ENCODE measurements at places on chromosomes 3 and 15.

- peak; percentile 73 for DNase-seq
Observed at GRCh38 chr3:171383206-171384018, 76.8 kb downstream of the TNIK start.

DNA sequence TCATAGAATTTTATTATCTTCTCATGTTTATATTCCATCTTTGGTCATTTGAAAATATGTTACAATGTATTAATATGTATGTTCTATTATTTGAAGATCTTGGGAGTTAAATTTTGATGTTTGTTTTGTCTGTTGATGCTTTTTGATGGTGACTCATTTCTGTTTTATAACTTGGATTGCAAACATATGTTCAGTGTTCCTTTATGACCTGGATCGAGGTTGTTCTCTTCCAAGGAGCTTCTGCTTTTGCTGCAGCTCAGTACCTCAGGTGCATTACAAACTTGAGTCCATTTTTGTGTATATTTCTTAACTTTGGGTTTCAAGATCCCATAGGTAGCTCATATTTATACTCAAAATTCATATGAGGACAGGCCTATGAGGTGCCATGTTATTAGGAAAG is 37.1 kb downstream of the ESYT3 start:
- DNase-seq: no peak

DNA sequence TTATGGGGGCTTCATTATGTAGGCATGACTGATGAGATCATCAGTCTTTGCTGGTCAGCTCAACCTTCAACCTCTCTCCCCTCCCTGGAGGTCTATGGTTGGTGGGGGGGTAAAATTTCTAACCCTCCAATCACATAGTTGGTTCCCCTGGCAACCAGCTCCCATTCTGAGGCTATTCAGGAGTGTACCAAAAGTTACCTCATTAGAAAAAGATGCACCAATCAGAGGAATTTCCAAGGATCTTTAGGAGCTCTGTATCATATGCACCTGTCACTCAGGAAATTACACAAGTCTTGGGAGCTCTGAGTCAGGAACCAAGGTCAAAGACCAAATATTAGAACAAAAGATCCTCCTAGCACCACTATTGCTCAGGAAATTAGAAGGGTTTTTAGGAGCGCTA is 21.4 kb upstream of the LEO1 start:
- no peak for DNase-seq

DNA sequence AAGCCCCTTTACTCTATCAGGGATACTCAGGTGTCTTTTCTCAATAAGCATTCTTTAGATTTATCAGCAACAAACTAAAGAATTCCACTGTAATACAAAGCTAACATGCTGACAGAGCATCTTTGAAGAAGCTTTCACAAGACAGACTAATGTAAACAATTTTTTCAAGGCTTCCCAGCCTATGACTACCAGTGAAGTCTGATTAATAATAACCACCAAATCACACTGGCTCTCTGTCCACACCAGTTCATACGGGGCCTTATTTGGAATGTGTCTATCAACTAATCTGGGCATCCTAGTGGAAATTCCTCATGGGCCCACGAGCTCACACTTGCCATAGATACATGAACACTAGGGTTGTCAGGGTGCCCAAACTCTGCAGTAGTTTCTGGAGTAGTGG is 84.5 kb downstream of the EFL1 start:
- no peak for DNase-seq

DNA sequence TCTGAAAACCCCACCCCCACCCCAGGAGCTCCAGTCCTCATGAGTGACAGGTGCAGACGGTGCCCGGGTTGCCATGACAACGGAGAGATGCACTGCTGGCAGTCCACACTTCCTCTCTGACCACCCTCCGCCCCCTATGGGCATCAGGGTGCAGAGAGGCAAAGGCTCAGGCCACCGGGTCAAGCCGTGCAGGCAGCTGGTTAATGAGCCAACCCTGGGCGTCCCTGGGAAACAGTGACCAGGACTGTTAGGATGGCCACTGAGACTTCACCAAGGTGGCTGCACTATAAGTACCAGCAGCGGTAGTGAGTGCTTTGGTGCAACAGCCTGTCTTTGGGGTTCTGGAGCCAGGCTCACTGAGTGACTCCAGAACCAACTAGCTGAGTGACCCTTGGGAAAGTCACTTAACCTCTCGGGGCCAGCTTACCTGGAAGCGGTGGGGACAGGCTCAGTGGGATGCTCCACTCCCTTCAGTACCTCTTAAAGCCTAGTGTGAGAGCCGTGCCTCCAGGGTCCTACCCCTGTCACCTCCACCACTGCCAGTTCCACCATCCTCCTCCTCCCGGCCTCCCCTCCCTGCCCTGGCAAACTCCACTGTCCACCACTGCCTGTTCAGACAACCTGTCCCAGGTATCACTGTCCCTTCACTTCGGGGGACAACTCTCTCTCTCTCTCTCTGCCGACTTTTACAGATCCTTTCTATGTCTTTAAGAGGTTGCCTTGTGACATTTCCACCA is 121.0 kb upstream of the PRR20G start:
- no peak for DNase-seq

DNA sequence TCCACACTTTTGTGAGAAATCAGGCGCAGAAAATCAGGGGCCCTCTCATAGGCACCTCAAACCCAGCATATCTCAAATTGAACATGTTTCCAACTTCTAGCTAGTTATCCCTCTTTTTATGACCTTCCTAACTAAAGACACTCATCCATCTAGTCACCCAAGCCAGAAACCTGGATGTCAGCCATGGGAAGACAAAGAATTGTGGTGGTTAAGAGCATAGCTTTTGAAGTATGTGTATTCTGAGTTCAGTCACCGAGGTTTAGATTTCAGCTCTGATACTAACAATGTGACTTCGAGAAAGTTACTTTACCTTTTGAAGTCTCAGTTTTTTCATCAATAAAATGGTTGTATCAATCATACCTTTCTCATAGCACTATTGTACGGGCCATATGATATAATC is 495.5 kb downstream of the NLGN1 start:
- no peak for DNase-seq

- DNase-seq: no peak
Observed at GRCh38 chr15:80588801-80589200, 106.3 kb upstream of the ABHD17C start.

DNA sequence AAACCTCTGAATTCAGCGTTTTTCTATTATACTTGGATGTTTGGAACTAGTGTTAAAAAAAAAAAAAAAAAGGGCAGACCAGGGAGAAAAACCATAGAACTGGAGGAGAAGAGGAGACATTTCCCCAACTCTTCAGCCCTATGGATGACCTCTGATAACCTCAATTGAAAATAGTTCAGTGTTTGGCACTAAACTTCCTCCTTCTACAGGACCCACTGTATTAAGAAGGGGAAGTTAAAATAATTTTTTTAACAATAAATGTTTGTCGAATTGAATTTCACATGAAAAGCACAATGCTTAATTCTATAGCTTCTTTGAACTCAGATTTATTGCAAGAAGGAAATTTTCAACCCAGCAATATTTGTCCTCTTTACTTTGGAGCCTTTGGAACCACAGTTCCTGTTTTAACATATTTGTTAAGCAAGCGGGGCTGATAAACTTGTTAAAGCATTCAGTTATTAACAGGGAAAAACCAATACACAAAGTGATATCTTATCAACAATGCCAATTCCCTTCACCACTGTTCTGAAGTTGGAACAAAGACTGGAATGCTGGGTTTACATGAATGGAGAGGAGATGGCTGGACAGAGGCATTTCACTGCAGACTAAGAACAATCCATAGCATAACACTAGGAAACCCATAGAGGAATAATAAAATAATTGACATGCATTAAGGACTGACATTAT is 3.1 kb upstream of the A4GNT start:
- DNase-seq: no peak

- DNase-seq: no peak
Observed at GRCh38 chr3:61595826-61596225, 34.5 kb downstream of the PTPRG start.

GRCh38 chr3:125186800-125187598 is 25.5 kb downstream of the SLC12A8 start:
- no peak for DNase-seq

- DNase-seq: no peak
Observed at GRCh38 chr3:132268956-132269355, 48.3 kb upstream of the ACP3 start.

DNA sequence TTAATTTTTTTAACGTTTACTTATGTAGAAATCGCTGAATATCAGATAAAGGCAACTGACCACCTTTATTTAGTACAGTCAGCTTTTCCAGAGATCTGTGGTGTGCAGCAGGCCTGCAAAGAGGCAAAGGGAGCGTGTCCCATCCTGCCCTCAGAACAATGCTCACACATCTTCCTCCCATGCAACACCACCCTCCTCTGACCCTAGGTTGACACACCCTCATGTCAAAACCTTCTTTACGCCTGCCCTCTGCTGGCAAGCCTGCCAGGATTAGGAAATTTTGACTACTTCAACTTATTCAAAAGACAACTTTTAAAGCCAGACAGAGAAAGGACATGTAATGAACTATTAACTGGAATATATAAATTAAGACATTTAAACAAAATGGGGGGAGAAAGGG is 513.7 kb downstream of the FOXP1 start:
- DNase-seq: peak; percentile 76

GRCh38 chr3:138962854-138963560 is 16.0 kb downstream of the FOXL2NB start:
- no peak for DNase-seq

- no peak for DNase-seq
Observed at GRCh38 chr15:72047020-72047419, 70.9 kb downstream of the MYO9A start.

DNA sequence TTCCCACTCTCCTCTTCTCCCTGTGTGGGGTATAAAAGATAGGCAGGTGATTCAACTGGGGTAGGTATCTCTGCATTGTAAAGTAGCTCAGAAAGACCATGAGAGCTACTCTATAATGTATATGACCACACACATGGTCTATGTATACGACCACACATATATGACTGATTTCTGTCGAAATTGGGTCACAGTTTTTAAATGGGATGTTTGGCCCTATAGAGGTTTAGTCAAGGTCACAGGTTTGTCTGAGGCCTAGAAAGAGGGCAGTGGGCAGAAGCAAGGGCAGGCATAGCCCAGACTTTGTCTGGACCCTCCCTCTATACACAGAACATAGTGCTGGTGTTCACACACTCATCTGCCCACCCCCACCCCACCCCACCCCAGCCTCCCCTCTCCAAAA is 4.4 kb downstream of the LAMP3 start:
- no peak for DNase-seq

DNA sequence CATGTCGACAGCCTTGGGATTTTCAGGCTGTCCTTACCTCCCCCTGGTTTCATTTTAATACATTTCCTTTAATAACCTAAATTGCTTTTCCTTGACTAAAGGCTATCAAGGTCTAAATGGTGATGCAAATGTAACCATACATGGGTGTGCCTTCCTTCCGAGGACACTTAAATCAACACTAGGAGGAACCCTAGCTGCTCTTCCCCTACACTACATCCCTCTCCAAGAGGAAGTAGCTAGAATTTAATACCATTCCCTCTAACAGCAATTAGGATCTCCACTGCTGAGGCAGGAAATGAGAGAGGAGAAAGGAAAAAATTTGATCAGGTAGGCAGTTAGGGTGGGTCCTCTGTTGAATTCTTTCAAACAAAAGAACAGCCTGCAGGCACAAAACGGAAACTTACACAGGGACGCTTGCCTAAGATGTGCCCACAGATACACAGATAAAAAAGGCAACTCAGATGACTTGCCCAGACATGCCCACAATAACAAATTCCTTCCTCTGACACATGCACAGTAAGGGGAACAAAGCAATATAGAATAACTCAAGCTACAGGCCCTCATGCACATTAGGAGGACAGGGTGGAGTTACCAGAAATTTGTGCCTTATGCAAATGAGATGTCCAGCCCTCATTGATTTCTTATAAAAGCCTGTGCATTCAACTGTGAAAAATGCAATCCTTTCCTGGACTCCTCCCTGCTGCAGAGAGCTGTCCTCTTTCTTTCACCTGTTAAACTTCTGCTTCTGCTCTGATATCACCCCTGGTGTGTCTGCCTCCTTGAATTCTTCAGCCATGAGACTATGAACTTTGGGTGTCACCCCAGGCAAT is 1024.4 kb upstream of the CADM2 start:
- DNase-seq: no peak

DNA sequence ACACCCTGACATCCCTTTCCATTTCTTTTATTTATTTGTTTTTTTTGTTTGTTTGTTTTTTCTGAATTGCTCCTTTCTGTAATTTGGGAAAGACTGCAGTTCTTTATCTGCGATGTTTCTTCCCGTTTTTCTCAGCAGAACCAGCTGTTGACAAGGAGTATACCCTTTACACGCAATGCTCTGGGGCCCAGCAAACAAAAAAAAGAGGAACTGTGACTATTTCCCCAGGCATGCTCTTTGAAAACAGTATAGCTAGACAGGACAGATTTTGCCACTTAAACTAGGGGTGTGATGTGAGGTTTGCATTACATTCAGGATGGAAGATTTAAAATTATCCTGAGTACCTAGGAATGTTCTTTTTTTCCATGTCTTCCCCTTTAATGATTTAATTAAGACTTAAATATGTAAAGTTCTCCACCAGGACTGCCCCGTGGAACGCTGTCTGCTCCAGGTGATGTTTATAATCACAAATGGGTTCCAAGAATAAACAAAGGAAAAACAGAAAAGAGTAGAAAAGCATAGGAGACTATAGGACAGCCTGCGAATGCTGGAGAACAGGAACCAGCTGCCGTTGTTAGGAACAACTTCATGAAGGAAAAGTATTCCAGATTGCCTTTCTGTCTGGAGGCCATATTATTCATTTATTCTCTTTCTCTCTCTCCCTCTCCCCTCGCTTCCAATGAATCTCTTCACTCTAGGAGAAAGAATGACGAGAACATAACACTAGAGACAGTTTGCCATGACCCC is 43.3 kb downstream of the TGFBR2 start:
- peak; percentile 56 for DNase-seq

- no peak for DNase-seq
Observed at GRCh38 chr3:127780536-127781400, 41.5 kb downstream of the MGLL start.

DNA sequence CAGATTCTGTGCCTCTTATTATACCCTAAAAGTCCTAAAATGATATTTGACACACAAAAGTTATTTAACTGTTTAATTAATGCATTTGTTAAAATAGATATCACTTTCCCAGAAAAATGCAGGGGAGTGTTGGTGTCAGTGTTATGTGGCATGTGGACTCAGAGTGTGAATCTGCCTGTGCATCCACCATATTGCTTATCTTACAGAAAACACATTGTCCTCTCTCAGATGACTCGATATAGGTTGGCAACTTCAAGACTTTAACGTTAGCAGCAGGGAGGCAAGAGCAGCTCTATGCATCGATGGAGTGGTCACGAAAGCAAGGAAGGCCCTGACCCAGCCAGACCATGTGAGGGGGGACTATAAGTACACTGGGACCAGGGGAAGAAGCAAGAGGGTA is 165.4 kb upstream of the DCBLD2 start:
- no peak for DNase-seq

DNA sequence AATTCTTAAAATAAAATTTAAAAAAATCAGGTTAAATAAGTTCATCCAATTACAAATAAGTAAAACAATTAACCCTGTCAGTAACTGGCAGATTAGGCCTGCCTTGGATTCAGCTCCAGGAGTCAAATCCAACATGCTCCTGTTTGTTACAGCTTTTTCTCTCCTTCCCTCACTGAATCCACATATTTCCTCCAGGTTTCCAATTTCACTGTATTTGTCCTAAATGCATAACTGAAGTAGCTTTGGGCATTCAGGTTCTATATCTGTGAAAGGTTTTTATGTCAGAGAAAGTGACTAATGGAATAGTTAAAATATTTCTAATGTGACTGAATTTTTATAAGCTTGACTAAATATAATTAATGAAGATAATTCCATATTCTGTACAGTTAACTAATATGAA is 79.7 kb downstream of the IFT80 start:
- DNase-seq: no peak

- no peak for DNase-seq
Observed at GRCh38 chr3:194268654-194269512, 82.2 kb downstream of the CPN2 start.

All from globus pallidus (tissue), 1 donor.